Kidney (tissue), 22 donors: ENCODE measurements at places on chromosomes 16 and 17. TPM values are rescaled to one million over a fixed set of nuclear protein-coding genes. Genes with fewer than 3 reads are reported as not detected.

- peaks cover 33% of the 10 kb centered on the region for H3K4me1 ChIP-seq
- no peak overlapping the region for H3K4me3 ChIP-seq
These were observed 23.9 kb downstream of the ARHGAP27 start for GRCh38 chr17:45408611-45409421.

Gene TNRC6A
- polyA plus RNA-seq, result 8.0 TPM

DNA sequence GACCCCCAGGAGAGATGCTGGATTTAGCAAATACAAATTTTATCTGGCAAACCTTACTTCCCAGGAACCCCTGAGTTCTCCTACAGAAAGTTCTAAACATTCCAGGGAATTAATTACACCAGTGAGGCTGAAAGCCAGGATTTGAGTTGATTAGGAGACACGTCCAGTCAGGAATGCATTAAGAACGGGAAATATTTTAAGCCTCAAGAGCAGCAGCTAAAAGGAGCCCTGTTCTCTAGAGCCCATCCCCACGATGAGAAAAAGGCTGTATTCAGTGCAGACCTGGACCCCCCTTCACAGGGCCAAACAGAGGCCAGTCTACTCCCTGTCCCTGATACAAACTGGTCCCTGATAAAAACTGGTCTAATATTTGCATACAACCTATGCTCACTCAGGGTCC, 55.0 kb downstream of the VAT1L start:
- no peak overlapping the region for H3K27ac ChIP-seq
- H3K36me3 ChIP-seq, result no peaks in the 10 kb centered on the region
- DNase-seq, result peak; percentile 11

DNA sequence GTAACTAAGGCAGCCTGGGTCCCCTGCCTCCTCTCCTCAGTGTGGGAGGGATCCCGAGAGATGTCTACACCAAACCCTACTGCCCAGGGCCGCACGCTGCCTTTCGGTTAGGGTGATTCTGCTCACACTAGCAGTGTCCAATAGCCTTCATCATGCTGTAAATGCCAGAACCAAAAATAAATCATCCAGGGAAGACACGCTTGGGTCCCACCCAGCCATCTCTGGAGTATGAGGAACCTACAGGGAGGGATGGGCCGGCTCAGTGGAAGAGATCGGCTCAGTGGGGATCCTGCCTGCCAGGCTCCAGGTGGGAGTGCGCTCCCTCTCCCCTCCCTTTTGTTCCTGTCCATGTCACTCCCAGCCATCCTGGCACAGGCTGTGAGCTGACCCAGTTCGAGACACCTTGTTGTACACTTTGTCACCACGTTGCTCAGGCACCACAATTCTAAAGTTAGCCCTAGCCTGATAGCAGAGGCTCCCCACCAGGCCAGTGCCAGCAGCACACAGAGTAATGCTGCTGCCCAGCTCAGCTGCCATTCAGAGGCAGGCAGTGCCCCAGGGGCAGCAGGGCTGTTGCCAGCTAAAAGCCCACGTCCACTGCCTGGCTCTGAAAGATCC, 24.5 kb downstream of the PEMT start:
- H3K4me1 ChIP-seq, result no peaks in the 10 kb centered on the region
- DNase-seq, result no peak
- H3K27me3 ChIP-seq, result no peaks in the 10 kb centered on the region
- peak overlapping the region; percentile 88 for H3K27ac ChIP-seq
- H3K4me3 ChIP-seq, result no peak overlapping the region
- H3K36me3 ChIP-seq, result no peaks in the 10 kb centered on the region

Gene ITGA2B
- 0.67 TPM for polyA plus RNA-seq

Gene CLEC3A
- polyA plus RNA-seq, result not detected

- peak overlapping the region; percentile 99 for H3K27ac ChIP-seq
- no peaks in the 10 kb centered on the region for H3K4me1 ChIP-seq
- H3K36me3 ChIP-seq, result no peaks in the 10 kb centered on the region
- H3K27me3 ChIP-seq, result no peaks in the 10 kb centered on the region
- peak overlapping the region; percentile 95 for H3K4me3 ChIP-seq
These were observed 491 bp downstream of the IST1 start for GRCh38 chr16:71895679-71896365.

Gene PMFBP1
- 0.13 TPM for polyA plus RNA-seq

Gene ADAP2
- polyA plus RNA-seq, result 6.5 TPM

DNA sequence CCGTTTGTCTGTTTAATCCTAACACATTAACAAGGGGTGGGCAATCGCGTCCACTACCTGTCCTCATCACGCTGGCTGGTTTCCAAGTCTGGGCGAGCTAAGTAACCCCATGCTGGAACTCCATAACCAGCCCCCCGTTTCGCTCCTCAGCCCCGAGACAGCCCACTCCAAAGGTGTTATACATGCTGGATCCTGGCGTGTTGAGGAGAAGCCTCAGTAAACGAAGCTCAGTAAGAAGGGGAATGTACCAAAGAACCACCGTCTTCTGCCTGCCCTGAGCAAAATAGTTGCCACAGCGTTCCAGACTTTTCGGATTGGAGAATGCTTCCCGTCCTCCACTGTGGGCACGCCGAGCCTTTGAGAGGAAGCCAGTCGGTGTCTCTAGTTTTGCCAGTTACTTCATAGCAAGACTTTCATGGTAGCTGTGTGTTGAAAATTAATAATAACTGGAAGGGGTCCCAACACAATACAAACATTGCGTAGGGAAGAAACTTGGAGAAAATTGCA, 16.1 kb upstream of the C17orf78 start:
- no peaks in the 10 kb centered on the region for H3K27me3 ChIP-seq
- H3K4me3 ChIP-seq, result peak overlapping the region; percentile 80
- H3K27ac ChIP-seq, result peak overlapping the region; percentile 71

DNA sequence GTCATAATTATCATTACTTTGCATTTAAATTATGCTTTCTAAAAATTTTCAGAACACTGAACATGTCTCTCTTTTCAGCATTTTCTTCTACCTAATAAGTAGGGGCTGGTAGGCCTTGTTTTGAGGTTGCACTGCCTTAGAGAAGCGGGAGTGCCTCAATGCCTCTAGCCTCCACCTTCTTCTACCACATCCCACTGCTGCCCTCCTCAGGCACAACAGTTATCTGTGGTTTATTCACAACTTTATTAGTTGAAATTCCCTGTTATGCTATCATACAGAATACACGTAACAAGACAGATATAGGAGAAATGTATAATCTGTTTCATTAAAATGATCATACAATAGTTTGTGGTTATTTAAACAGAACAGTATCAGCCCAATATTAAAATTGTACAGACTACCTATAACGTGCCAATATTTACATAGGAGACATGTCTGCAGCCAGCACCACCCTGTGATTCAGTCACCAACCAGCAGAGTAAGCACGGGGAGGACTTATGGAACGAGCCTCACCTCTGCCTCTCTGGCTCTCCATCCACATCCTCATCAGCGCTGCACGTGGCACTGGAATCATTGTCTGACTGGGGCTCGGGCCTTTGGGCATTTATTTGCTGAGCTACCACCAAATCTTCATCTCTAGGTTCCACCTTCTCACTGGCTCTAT, 101.2 kb downstream of the TTC19 start:
- no peak for DNase-seq
- no peak overlapping the region for H3K4me3 ChIP-seq
- H3K27ac ChIP-seq, result no peak overlapping the region
- H3K4me1 ChIP-seq, result no peaks in the 10 kb centered on the region
- peaks cover 29% of the 10 kb centered on the region for H3K36me3 ChIP-seq

Gene PDIA2
- not detected for polyA plus RNA-seq

GRCh38 chr16:84308120-84308519, 13.4 kb downstream of the WFDC1 start:
- H3K27ac ChIP-seq, result no peak overlapping the region
- peak; percentile 87 for DNase-seq
- peaks cover 4% of the 10 kb centered on the region for H3K4me1 ChIP-seq
- H3K4me3 ChIP-seq, result no peak overlapping the region
- H3K36me3 ChIP-seq, result no peaks in the 10 kb centered on the region

GRCh38 chr17:42023524-42024349, 3.8 kb downstream of the NKIRAS2 start:
- no peaks in the 10 kb centered on the region for H3K27me3 ChIP-seq
- peak overlapping the region; percentile 23 for H3K27ac ChIP-seq
- peaks cover 15% of the 10 kb centered on the region for H3K4me1 ChIP-seq
- H3K4me3 ChIP-seq, result no peak overlapping the region
- DNase-seq, result no peak
- peaks cover 14% of the 10 kb centered on the region for H3K36me3 ChIP-seq

DNA sequence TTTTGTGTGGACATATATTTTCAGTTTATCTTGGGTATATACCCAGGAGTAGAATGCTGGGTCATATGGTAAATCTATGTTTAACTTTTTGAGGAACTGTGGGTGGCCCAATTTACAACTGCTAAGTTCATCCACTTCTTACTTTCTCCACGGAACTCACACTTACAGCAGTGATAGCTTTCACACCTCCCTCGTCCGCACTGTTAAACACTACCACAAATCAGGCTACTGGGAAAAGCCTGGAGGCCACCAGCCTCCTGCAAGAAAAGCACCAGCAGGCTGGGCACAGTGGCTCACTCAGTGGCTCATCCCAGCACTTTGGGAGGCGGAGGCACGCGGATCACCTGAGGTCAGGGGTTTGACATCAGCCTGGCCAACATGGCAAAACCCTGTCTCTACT, 14.7 kb upstream of the ZG16 start:
- no peak overlapping the region for H3K27ac ChIP-seq
- no peaks in the 10 kb centered on the region for H3K4me1 ChIP-seq
- no peak for DNase-seq
- H3K4me3 ChIP-seq, result no peak overlapping the region
- H3K27me3 ChIP-seq, result no peaks in the 10 kb centered on the region

Gene C17orf75
- polyA plus RNA-seq, result 31.6 TPM

DNA sequence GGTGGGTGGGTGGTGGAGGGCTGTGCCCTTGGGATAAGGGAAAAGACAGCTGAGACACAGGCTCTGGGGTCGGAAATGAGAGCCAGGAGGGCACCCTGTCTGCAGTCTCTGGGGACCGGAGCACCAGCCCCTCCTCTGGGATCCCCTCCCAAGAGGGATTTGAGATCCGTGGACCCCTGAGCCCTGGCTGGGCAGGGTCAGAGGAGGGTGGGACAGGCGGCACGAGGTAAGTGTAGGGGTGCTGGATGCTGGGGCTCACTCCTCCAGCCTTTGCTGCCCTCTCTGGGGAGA, 425 bp downstream of the SGSH start:
- H3K27ac ChIP-seq, result peak overlapping the region; percentile 93
- H3K36me3 ChIP-seq, result no peaks in the 10 kb centered on the region
- no peaks in the 10 kb centered on the region for H3K27me3 ChIP-seq
- no peak for DNase-seq
- peaks cover 14% of the 10 kb centered on the region for H3K4me1 ChIP-seq

DNA sequence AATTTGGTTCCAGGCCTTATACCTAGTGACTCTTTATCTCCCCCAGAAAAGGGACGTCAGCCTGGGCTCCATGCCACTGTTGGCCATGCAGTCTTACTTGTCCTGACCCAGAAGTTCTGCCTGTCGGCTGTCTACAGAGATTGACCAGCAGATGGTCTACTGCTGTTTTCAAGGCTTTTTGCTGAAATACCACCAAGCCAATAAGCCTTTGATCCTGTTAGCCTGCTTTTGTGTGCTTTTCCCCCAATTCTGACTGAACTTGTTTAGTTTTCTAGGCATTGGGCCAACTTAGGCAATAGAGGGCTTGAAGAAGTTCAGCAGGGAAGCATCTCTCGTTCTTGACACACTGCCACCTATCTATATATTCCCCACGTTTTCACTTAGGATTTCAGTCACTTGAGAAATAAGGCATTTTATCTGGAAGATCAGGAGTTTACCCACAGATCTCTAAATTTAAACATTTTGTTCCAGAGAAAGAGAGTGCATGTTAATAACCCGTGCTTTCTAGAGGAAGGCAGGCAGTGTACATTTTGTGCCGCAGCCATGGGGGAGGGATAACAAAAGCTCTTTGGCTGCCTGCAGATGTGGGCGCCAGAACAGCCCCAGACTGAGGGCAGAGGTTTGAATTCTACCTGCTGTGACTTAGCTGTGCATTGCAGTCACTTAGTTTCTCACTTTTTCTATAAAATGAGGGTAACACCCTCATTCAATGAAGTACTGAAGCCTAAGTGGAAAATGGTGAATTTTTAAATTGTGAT, 12.3 kb upstream of the CARMIL2 start:
- H3K27me3 ChIP-seq, result no peaks in the 10 kb centered on the region
- H3K36me3 ChIP-seq, result peaks cover 6% of the 10 kb centered on the region
- no peaks in the 10 kb centered on the region for H3K4me1 ChIP-seq
- no peak overlapping the region for H3K27ac ChIP-seq

Gene BCL6B
- 4.4 TPM for polyA plus RNA-seq

DNA sequence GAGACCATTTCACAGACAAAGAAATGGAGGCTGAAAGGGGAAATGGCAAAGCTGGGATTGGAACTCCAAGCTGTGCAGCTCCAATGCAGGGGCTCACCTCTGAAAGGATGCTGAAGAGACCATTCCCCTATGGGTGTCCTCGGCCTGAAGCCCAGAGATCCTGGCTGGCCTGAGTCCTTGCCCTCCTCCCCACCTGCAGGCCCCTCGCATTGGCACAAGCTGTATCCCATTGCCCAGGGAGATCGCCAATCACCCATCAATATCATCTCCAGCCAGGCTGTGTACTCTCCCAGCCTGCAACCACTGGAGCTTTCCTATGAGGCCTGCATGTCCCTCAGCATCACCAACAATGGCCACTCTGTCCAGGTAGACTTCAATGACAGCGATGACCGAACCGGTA, 2.6 kb downstream of the CA7 start:
- no peaks in the 10 kb centered on the region for H3K4me1 ChIP-seq
- peaks cover 5% of the 10 kb centered on the region for H3K27me3 ChIP-seq
- no peak overlapping the region for H3K4me3 ChIP-seq
- no peak for DNase-seq
- no peaks in the 10 kb centered on the region for H3K36me3 ChIP-seq

DNA sequence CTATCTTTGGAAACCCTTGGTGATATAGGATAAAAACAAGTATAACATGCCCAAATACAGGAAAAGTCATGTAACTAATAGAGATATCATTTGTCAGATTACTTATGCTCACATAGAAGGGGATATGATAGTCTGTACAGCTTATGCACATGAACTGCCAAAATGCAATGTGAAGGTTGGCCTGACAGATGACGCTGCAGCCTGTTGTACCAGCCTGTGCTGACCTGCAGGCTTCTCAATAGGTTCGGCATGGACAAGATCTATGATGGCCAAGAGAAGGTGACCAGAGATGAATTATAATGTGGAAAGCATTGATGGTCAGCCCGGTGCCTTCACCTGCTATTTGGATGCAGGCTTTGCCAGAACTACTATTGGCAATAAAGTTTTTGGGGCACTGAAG, 12.7 kb downstream of the WFIKKN2 start:
- no peak overlapping the region for H3K4me3 ChIP-seq
- DNase-seq, result no peak
- no peak overlapping the region for H3K27ac ChIP-seq
- no peaks in the 10 kb centered on the region for H3K4me1 ChIP-seq

Gene C17orf107
- polyA plus RNA-seq, result 2.5 TPM

GRCh38 chr16:30748634-30749445, 615 bp downstream of the PHKG2 start:
- H3K4me3 ChIP-seq, result peak overlapping the region; percentile 68
- no peaks in the 10 kb centered on the region for H3K27me3 ChIP-seq
- peak; percentile 57 for DNase-seq
- H3K27ac ChIP-seq, result no peak overlapping the region

- H3K27ac ChIP-seq, result peak within 1 kb of the TSS; percentile 75
- no peaks in the 10 kb centered on the region for H3K36me3 ChIP-seq
- no peak within 1 kb of the TSS for H3K4me3 ChIP-seq
- H3K4me1 ChIP-seq, result peaks cover 53% of the 10 kb centered on the region
These were observed at the start of gene NHLRC4 for GRCh38 chr16:566475-567372. Gene NHLRC4 (plus strand): TSS chr16:567005. CDS start chr16:568048, 1,043 bp downstream.

Gene AMDHD2
- 51.8 TPM for polyA plus RNA-seq

GRCh38 chr16:87878704-87879103, 9.4 kb upstream of the SLC7A5 start:
- no peak overlapping the region for H3K4me3 ChIP-seq
- no peak for DNase-seq
- peaks cover 5% of the 10 kb centered on the region for H3K27me3 ChIP-seq
- H3K36me3 ChIP-seq, result no peaks in the 10 kb centered on the region
